ENCODE measurements at places on chromosomes 2 and 18.

GRCh38 chr2:110744429-110744828, 12.1 kb downstream of the ACOXL start:
- DNase-seq: no peak

GRCh38 chr2:211247751-211248150, 691.4 kb downstream of the CPS1 start:
- DNase-seq: no peak

DNA sequence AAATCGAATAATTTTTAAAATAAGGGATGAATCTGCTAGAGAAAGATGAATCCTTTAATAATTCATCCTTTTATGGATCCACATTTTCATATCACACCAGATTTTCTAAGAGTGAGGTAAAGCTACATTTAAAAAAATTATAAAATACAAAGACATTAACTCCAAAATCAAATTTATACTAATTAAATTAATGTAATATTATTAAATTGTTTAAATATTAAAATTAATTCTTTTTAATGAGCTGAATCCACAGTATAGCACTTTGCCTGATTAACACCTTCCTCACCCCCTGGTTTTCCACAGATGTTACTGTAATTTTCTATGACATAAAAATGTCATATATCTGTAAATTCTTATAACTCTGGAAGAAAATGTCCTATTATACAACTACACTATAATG, 26.2 kb downstream of the ZRANB3 start:
- no peak for DNase-seq

GRCh38 chr2:119231975-119232665, 8.5 kb downstream of the STEAP3 start:
- no peak for DNase-seq

- peak; percentile 27 for DNase-seq
These were observed 134.8 kb upstream of the DOCK10 start for GRCh38 chr2:225177098-225177497.

DNA sequence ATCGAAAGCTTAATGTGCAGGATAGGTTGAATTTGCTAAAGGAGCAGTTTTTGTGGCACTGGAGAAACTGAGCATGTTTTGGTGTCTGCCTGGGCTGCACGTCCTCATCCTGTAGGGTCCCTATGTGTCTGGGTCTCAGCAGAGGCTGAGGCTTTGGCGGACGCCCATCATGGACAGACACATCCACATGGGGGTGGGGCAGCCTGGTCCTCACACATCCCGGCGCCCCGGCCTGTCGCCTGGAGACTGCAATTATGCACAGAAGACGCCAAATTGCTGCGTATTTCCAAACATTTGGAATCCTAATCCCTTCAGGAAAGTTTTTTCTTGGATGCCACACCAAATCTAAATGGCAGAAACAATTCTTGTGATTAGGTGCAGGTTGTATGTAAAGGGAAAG, 128.2 kb upstream of the TWIST2 start:
- no peak for DNase-seq

- no peak for DNase-seq
These were observed 13.7 kb downstream of the COL5A2 start for GRCh38 chr2:189165656-189166380.

GRCh38 chr2:240111253-240111652, 24.9 kb downstream of the COPS9 start:
- DNase-seq: no peak

DNA sequence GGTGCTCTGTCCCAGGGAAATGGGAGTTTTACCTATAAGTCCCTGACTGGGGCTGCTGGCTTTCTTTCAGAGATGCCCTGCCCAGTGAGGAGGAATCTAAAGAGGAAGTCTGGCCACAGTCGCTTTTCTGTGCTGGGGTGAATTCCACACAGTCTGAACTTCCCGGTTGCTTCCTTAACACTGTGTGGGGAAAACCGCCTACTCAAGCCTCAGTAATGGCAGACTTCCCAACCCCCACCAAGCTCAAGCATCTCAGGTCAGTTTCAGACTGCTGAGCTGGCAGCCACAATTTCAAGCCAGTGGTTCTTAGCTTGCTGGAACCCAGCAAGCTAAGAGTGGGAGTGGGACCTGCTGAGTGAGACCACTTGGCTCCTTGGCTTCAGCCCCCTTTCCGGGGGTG, 54.9 kb downstream of the NUP35 start:
- DNase-seq: no peak

DNA sequence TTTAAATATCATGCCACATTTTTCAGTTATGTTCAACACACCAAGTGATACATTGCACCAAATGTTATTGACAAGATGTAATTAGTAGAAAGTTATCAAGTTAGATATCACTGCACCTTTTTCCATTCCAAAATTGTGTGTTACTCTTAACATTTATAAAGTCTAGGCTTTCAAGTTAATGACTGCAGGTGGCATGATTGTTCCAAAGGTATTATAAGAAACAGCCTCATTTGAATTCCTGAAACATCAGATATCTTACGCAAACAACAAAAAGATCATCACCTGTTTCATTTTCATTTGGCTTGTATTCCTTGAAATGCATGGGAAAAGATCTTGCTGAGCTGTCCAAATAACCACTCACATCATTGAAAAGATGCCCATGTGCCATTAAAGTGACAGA, 1528.2 kb upstream of the ZEB2 start:
- DNase-seq: no peak

Measured in AG08396 (cell line).